Uterus (tissue), 4 donors: ENCODE measurements at places on chromosomes 3 and 15. TPM values are rescaled to one million over a fixed set of nuclear protein-coding genes. Genes with fewer than 3 reads are reported as not detected.

The GOLGA8G gene
- total RNA-seq, result not detected

The PHC3 gene
- 100 TPM for total RNA-seq

The CMTM6 gene
- total RNA-seq, result 12.8 TPM

The ATP1B3 gene
- 43.5 TPM for total RNA-seq

The SHF gene
- total RNA-seq, result 1.5 TPM

The RMDN3 gene
- total RNA-seq, result 24.6 TPM

The RETNLB gene
- not detected for total RNA-seq

The SLC38A3 gene
- 0.69 TPM for total RNA-seq

The MKRN3 gene
- total RNA-seq, result 0.29 TPM

The AGBL1 gene
- total RNA-seq, result not detected

The POLQ gene
- total RNA-seq, result 0.58 TPM

The SPATA12 gene
- total RNA-seq, result not detected

The PLA2G4F gene
- total RNA-seq, result 1.5 TPM

The CXCR6 gene
- 0.48 TPM for total RNA-seq

The ISL2 gene
- not detected for total RNA-seq

The ATP10A gene
- total RNA-seq, result 1.4 TPM

The ARGFX gene
- total RNA-seq, result not detected

The FSTL1 gene
- 479 TPM for total RNA-seq

The B3GALNT1 gene
- 14.3 TPM for total RNA-seq

The CSPG5 gene
- 2.9 TPM for total RNA-seq

The TEX55 gene
- total RNA-seq, result not detected

The PDZRN3 gene
- total RNA-seq, result 92.6 TPM

The AMIGO3 gene
- not detected for total RNA-seq

The LYZL4 gene
- not detected for total RNA-seq

The SLC2A2 gene
- total RNA-seq, result not detected

The DAZL gene
- 0.21 TPM for total RNA-seq

The ACP3 gene
- not detected for total RNA-seq

The DUOXA2 gene
- not detected for total RNA-seq

The SRGAP3 gene
- total RNA-seq, result 35.5 TPM

The NEIL1 gene
- 6.5 TPM for total RNA-seq

The MORC1 gene
- not detected for total RNA-seq

The COL6A5 gene
- not detected for total RNA-seq

The PAQR5 gene
- 0.61 TPM for total RNA-seq

The ADAMTS9 gene
- total RNA-seq, result 17.4 TPM

The NDN gene
- 166 TPM for total RNA-seq

The IGDCC3 gene
- total RNA-seq, result 0.82 TPM

The C3orf22 gene
- total RNA-seq, result not detected

The FGF12 gene
- 1.3 TPM for total RNA-seq

The SEMA3G gene
- total RNA-seq, result 91.2 TPM

The PPP2R3A gene
- 8.5 TPM for total RNA-seq

The ADGRG7 gene
- 0.70 TPM for total RNA-seq

The RHCG gene
- total RNA-seq, result 2.9 TPM

The CAMK1 gene
- 63.0 TPM for total RNA-seq

The TMEM158 gene
- total RNA-seq, result 93.1 TPM

The CD200 gene
- 21.0 TPM for total RNA-seq

The PLA2G4E gene
- total RNA-seq, result not detected

The C3orf33 gene
- total RNA-seq, result 0.88 TPM

The EFL1 gene
- 20.2 TPM for total RNA-seq

The CPN2 gene
- total RNA-seq, result not detected

The SLC28A2 gene
- total RNA-seq, result not detected

The GOLGA6A gene
- total RNA-seq, result not detected

The GABRB3 gene
- 6.2 TPM for total RNA-seq

The LRRC49 gene
- 48.7 TPM for total RNA-seq

The CYP1A2 gene
- total RNA-seq, result not detected

The WDR93 gene
- not detected for total RNA-seq

The ELL3 gene
- 9.6 TPM for total RNA-seq

The SCAANT1 gene
- total RNA-seq, result not detected
